ENCODE measurements at places on chromosomes 4 and X. TPM values are rescaled to one million over a fixed set of nuclear protein-coding genes. Genes with fewer than 3 reads are reported as not detected.

TEX13B gene
- total RNA-seq = not detected

RTL9 gene
- 0.29 TPM for total RNA-seq

NPY2R gene
- 0.07 TPM for total RNA-seq

ZNF827 gene
- 9.8 TPM for total RNA-seq

HNRNPH2 gene
- 54.8 TPM for total RNA-seq

TMEM150C gene
- 0.58 TPM for total RNA-seq

MGARP gene
- not detected for total RNA-seq

LRCH2 gene
- 0.11 TPM for total RNA-seq

NAAA gene
- 48.6 TPM for total RNA-seq

TAF7L gene
- 0.35 TPM for total RNA-seq

CXCL8 gene
- total RNA-seq = 360 TPM

- DNase-seq = no peak
Measured at GRCh38 chr4:92433272-92433758, 129.5 kb downstream of the GRID2 start.

- no peak for DNase-seq
Measured at GRCh38 chrX:154358829-154359228, 15.6 kb downstream of the FLNA start.

GRCh38 chrX:105658136-105658535 lies 164.2 kb upstream of the NRK start:
- peak; percentile 35 for DNase-seq

- DNase-seq = peak; percentile 64
Measured at GRCh38 chr4:179867300-179867878, 2375.8 kb upstream of the TENM3 start.

- no peak for DNase-seq
Measured at GRCh38 chr4:127174616-127175015, 458.1 kb upstream of the INTU start.

GRCh38 chr4:55396308-55397125 lies 760 bp downstream of the TMEM165 start:
- peak; percentile 59 for DNase-seq

- peak; percentile 13 for DNase-seq
Measured at GRCh38 chr4:43242606-43243005, 350.1 kb downstream of the GRXCR1 start.

DNA sequence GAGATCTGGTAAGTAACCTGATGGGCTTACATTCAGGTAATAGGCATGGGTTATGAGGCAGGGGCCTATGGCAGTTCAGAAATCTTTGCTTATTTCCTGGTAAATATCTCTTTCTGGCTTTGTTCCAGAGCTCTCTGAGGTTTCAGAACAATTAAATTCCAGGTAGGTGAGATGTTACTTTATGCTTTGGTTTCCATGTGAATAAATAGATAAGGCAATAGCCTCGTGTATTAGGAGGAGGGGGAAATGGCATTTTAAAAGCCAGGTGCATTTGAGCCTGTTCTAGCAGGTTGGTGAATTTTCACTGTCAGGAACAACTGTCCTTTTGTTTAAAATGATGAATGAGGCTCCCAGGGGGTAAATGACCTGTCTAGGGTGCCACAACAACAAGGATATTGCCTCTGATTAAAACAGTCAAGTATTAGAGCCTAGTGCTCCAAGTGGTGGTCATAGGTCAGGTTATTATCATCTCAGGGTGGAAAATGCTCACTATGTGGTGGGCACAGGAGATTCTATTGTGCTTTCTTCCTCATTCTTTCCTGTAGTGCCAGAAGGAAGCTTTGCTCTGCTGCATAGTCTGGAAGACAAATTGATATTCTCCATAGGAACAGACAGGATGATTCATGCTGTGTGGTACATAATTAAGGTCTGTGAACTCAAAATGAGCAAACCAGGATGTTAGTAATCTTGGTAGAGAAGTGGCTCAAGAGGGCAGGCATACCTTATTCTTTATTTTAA lies 296.2 kb downstream of the INPP4B start:
- DNase-seq = peak; percentile 96

- no peak for DNase-seq
Measured at GRCh38 chrX:153184787-153185186, 5.7 kb downstream of the MAGEA1 start.

GRCh38 chrX:132071254-132071653 lies 48.2 kb downstream of the STK26 start:
- DNase-seq = peak; percentile 37

- DNase-seq = no peak
Measured at GRCh38 chr4:4471195-4471594, 70.7 kb downstream of the STX18 start.

- DNase-seq = no peak
Measured at GRCh38 chr4:7906171-7906701, 33.4 kb downstream of the AFAP1 start.

GRCh38 chr4:87491436-87491835 lies 37.7 kb downstream of the SPARCL1 start:
- no peak for DNase-seq

- peak; percentile 56 for DNase-seq
Measured at GRCh38 chr4:23279377-23279986, 586.7 kb downstream of the GBA3 start.

- peak; percentile 24 for DNase-seq
Measured at GRCh38 chr4:175271010-175271630, 353.0 kb downstream of the ADAM29 start.

DNA sequence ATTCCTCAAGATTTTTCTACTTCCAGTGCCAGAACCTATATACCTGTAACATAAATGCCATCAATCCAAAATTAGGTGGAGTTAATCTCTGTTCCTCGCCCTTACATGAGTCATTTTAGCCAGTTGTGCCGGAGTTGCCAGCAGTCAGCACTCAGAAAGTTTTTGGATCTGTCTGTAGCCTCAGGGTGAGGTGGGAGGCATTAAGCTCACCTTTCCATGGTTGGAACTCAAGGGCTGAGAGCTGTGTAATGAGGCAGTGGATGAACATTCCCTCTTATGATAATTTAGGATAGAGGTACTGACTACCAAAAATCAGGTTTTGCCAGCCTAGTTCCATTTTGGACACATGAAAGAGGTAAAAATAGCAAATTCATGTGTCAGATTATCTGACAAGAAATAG lies 1553.1 kb upstream of the ADGRL3 start:
- peak; percentile 9 for DNase-seq

DNA sequence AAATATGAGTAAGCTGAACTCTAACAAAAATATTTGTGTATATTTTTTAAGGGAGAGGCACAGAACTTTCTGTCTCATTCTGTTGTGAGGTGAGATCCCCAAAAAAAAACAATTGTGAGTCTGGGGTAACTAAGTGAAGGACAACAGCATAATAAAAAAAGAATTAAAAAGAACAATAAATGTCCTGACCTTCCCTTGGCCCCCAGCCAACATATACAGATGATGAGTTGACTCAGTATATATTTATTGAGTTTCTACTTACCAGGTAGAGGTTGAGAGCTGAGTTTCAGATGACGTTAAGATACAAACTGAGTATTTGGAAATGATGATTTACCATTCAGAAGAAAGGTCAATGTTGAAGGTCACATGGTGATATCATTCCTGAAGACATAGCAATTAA lies 239.5 kb downstream of the KCNIP4 start:
- DNase-seq = no peak

GRCh38 chr4:105147553-105148161 lies 981 bp downstream of the TET2 start:
- DNase-seq = peak; percentile 22

DNA sequence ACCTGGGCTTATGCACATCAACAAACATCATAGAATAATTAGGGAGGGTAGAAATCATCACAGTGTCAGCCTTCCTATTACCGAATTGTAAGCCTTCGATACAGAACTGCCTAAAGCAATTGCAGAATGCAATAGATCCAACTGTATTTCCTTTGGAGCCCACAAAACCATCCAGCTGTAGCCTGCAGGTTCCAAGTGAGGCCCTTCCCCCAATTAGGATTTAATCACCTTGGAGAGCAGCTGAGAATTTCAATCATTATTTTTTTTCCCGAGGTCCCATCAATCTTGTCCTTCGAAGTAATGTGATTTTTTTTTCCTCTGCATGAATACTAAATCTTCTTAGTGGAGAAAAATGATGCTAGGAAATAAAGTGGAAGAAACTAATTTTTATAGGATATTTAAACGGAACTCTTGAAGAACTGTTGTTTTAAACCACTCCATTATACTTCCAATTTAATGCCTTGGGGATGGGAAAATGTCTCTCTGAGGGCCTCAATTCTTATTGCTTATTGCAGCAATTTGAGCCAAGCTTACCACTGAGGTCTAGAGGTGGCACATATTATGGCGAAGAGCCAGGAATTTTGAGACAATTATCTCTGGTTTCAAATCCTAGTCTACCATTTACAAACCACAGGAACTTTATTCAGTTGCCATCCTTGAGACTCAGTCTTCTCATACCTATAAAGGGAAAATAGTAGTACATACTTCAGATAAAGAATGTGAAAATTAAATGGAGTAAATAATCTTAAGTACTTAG lies 953.4 kb upstream of the IGFBP7 start:
- DNase-seq = no peak

GRCh38 chrX:39450234-39450977 lies 647.4 kb downstream of the BCOR start:
- no peak for DNase-seq

DNA sequence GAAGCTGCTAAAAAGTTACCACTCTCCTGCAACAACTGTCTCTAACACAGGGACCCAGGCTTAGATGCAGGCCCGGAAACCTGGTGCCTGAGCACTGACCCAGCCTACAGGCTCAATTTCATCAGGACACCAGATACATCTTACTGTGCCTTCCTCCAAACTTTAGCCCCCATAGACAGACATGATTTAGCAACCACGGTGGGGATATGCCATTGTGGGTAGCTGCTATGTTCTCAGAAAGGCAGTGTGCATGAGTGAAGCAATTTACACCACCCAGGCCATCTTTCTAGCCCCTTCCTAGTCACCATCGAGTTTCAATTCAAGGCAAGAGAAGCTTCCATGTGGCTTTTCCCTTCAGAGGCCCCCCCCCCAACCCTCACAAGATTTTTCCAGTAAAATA lies 2.7 kb downstream of the HS3ST1 start:
- DNase-seq = no peak

DNA sequence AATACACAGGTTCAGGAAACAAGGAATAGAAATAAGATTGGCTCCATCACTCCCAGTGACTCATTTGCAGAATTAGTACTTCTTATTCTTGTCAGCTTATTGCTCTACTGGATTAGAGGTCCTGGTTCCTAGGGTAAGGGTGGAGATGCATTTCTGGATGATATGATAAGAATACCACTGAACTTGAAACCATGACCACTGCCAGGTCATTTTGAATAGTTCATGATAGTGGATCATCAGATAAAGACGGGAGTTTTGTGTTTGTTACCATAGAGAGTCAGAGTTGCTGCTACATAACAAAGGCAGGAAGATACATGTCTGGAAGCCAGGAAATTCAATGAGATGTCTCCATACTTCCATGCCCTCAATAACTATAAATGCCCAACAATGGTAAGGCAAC lies 109.2 kb upstream of the FAT1 start:
- no peak for DNase-seq

- peak; percentile 45 for DNase-seq
Measured at GRCh38 chrX:96721354-96721753, 36.7 kb downstream of the DIAPH2 start.

- DNase-seq = no peak
Measured at GRCh38 chr4:85152480-85152879, 186.0 kb upstream of the WDFY3 start.

Measured in PC-3 (cell line).